HEK293T (cell line): ENCODE measurements at places on chromosomes 7 and 10.

- DNase-seq: no peak
Observed at GRCh38 chr7:14156436-14156835, 167.0 kb upstream of the ETV1 start.

GRCh38 chr10:42177077-42177792 lies 461.1 kb downstream of the ZNF33B start:
- DNase-seq: peak; percentile 8

GRCh38 chr10:123351715-123352114 lies 197.5 kb downstream of the BUB3 start:
- DNase-seq: no peak

DNA sequence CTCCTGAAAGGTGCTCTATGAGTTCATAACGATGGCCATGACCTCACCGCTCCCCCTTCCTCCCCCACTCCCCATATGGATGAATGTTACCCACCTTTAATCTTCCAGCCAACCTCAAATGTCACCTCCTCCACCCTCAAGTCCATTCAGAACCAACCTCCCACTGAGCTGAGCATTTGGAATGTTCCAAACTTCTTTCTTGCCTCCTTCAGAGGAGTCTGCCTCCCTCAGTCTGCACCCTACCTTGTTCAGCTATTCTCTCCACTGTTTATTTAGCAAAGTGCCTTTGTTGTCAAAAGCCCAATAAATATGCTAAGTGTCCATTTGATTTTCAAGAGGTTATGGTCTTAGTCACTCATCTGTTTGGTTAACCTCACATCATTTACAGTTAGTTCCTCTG lies 22.9 kb upstream of the MTPAP start:
- no peak for DNase-seq

- no peak for DNase-seq
Observed at GRCh38 chr7:68417659-68418058, 1180.6 kb upstream of the AUTS2 start.

DNA sequence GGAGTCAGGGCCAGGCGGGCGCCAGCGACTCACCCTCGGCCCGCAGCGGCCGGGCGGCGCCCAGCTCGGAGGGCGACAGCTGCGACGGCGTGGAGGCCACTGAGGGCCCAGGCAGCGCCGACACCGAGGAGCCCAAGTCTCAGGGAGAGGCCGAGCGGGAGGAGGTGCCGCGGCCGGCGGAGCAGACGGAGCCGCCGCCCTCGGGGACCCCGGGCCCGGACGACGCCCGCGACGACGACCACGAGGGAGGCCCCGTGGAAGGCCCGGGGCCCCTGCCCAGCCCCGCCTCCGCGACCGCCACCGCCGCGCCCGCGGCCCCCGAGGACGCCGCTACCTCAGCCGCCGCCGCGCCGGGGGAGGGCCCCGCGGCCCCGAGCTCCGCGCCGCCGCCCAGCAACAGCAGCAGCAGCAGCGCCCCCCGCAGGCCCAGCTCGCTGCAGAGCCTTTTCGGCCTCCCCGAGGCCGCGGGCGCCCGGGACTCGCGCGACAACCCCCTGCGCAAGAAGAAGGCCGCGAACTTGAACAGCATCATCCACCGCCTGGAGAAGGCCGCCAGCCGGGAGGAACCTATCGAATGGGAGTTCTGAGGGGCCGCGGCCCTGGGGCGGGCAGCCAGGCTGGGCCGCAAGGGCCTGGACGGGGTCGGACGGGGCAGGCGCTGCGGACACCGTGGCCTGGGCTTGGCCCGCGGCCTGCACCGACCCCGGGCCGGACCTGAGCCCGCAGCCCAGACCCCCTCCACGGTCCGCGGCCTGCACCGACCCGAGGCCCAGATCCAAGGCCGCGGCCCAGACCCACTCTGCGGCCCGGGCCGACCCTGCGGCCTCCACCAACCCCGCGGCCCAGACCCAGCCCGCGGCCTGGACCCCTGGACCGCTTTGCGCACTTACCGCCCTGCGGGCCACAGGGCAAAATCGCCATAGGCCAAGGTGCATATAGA lies 37.9 kb upstream of the SH2B2 start:
- no peak for DNase-seq

- DNase-seq: no peak
Observed at GRCh38 chr7:102860351-102860811, 52.4 kb upstream of the LRRC17 start.

GRCh38 chr10:35225204-35225603 lies 98.6 kb downstream of the CREM start:
- no peak for DNase-seq

DNA sequence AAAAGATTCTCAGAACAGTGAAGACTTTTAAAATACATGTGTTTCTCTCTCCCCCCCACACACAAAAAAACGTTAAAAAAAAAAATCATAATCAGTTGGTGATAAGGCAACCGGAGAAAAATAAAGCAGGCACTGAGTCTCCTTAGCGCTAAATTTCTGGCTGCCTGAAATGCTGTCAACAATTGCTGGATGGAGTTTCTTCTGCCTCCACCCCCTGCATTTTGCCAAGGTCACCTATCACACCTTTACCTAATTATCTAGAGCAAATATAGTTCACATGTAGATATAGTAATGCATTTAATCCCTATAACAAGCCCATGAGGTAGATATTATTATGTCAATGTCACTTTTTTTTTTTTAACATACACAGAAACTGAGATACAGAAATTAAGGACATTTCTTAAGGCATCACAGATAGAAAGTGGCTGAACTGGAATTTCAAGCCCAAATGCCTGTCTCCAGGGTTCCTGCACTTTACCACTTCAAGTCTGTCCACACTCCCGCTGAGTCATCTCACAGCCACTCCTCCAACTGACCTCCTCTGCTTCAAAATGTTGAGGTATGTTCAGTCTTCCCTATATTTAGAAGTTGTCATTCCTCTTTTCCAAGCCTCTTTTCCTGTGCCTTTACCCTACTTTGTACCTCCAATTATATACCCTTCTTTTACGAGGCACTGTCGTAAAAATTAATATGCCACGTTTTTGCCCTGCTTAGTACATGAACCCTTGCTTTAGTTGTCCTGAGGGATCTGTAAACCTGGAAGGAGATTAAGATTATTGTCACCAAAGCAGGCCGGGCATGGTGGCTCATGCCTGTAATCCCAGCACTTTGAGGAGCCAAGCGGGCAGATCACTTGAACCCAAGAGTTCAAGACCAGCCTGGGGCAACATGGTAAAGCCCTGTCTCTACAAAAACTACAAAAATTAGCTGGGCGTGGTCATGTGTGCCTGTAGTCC lies 72.8 kb upstream of the MPP7 start:
- DNase-seq: peak; percentile 12

DNA sequence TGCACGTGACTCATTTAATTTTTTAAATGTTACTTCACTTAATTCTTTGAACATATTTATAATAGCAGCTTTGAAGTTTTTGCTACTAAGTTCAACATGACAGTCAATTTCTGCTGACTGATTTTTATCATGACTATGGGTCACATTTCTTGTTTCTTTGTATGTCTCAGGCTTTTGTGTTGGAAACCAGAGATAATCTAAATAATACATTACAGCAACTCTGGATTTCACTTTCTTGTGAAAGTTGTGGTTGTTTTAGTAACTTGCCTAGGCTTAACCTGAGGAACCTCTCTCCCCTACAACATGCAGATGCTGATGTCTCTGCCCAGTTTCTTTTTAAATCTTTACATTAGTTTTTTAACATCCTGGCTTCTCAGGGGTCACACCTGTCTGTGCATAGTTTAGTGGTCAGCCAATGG lies 180.8 kb downstream of the CCDC71L start:
- no peak for DNase-seq

DNA sequence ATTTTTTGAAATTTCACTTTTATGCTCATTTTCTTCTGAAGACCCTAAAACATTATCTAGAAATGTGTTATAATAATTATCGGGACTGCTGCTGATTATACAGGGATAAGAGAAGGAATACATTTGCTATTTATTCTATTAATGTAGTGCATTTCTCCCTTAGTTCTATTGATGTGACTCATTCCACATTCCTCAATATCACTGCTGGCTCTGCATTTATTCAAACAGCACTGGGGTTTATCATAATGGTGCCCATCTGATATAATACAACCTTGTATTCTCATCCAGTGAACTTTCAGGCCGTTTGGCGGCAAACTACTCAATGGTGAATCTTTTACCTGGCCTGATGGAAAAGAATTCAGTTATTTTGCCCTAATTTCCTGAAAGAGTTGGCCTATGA lies 7.8 kb downstream of the KCND2 start:
- DNase-seq: no peak

GRCh38 chr10:69230128-69230527 lies 10.0 kb downstream of the HKDC1 start:
- DNase-seq: no peak

DNA sequence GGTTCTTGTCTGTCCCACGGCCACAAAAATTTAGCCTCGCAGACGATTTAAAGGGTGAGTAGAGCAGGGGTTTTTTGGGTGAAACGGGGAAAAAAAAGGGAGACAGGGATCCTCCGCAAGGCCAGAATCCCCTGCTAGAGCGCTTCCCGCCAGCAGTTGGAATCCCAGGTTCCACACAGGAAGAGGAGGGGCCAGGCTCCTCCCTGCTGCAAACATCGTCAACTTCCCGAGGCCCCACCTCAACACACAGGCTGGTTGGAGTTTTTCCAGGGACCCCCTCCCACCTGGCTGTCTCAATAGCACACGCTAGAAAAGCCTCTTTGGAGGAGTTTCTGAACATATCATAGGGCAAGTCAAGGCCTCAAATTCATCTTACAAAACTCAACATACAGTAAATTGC lies 112.7 kb downstream of the MTERF1 start:
- no peak for DNase-seq

GRCh38 chr7:33916357-33917081 lies 11.2 kb downstream of the BMPER start:
- DNase-seq: no peak

- DNase-seq: peak; percentile 54
Observed at GRCh38 chr7:87416682-87417587, 58.5 kb downstream of the ABCB4 start.

- DNase-seq: no peak
Observed at GRCh38 chr7:47949703-47950102, 1.4 kb upstream of the PKD1L1 start.

GRCh38 chr10:34539533-34540315 lies 275.4 kb downstream of the PARD3 start:
- no peak for DNase-seq

DNA sequence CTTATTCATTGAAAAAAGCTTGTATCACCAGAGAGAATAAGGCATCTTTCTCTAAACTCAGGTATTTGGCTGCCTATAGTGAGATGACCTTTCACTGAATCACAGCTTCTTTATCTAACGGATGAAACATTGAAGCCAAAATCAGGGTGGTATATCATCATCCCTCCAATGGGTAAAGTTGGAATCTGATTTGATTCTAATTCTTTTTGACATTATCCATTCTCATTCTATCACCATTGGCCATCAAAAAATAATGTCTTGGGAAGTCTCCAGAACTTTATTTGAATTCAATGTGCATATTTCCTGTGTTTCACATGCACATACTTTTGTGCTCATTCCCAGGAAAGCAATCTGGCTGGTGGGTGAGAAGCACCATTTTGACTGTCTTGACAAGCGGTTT lies 95.2 kb downstream of the PLPP4 start:
- DNase-seq: no peak

DNA sequence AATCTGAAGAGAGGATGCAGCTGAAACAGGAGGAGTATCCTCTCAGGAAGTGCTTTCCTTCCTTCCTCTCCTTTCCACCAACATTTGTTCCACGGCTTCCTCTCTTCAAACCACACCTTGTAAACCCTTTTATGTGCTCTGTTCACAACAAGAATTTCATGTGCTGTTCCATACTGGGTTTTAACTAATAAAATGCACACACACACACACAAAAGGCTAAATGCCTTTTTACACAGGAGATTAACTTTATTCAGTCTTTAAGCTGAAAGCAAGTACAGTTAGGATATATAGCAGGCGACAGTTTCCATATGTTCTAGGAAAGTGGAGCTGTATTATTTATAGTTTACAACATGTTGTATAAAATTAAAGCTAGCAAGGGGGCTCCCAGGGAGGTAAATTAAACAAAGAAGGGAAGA lies 106.7 kb downstream of the REEP3 start:
- DNase-seq: no peak

DNA sequence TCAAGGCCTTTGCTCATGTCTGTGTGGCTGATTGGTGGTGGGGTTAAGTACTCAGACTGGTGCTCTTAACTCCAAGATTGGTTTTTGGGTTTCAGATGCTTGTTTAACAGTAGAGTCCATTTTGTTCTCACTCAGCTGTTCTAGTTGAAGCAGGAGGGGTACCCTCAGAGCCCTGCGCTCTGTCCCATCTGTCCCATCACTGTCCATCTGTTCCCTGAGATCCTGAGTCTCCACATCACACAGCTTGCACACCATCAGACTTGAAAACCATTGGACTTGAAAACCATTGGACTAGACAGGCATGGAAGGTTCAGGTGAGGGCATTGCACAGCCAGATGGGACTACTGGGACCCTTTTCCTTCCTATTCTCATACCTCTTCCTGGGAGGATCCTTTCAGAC lies 39.3 kb downstream of the TMEM178B start:
- no peak for DNase-seq

- no peak for DNase-seq
Observed at GRCh38 chr10:110498982-110499795, 1.5 kb downstream of the DUSP5 start.

- DNase-seq: no peak
Observed at GRCh38 chr7:1103009-1103788, 15.3 kb downstream of the GPER1 start.

GRCh38 chr7:128059143-128059988 lies 28.1 kb upstream of the LRRC4 start:
- no peak for DNase-seq

DNA sequence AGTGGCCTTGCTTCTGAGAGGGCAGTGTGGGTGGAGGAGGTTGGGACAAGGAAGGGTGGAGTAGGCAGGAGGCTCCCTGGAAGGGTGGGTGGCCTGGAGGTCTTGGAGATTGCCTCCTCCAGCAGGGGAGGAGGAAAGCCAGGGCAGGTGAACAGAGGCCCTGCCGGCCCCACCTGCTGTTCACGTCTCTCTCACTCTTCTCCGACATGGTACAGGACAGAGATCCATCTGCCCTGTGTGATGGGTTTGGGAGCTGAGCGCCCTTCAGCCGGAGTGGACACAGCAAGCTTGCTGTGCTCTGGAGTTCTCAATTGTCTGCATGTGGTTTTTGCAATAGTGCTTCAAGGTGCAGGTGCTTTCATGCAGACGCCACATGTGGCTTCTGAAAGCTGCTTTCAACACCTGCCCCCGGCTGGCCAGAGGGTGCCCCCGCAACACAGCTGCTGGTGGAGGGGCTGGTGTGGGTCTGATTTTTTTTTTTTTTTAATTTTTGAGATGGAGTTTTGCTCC lies 82.8 kb upstream of the GNA12 start:
- no peak for DNase-seq

DNA sequence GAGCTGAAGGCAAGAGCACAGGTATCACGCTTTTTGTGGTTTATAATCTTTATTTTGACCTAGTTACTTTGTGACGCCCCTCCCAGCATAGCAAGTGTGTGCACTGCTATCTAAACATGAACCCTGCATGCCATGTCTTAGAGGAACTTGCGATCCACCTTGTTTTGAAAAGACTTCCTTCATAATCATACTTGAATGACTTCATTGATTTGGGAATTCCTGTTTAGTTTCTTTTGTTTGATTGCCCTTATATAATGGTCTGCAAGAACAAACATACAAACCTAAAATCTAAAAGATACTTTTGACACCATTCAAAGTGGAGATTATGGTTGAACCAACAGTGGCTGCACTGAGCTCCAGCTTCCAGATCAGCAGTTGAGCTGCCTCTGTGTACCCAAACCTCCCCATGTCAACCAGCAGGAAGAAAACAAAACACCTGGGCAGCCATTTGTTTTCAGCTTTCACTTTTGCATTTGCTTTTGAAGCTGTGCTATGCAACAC lies 132.6 kb downstream of the CELF2 start:
- DNase-seq: no peak

- no peak for DNase-seq
Observed at GRCh38 chr7:98875501-98875900, 2.8 kb upstream of the TRRAP start.
